ENCODE measurements at places on chromosomes 1 and 21.

DNA sequence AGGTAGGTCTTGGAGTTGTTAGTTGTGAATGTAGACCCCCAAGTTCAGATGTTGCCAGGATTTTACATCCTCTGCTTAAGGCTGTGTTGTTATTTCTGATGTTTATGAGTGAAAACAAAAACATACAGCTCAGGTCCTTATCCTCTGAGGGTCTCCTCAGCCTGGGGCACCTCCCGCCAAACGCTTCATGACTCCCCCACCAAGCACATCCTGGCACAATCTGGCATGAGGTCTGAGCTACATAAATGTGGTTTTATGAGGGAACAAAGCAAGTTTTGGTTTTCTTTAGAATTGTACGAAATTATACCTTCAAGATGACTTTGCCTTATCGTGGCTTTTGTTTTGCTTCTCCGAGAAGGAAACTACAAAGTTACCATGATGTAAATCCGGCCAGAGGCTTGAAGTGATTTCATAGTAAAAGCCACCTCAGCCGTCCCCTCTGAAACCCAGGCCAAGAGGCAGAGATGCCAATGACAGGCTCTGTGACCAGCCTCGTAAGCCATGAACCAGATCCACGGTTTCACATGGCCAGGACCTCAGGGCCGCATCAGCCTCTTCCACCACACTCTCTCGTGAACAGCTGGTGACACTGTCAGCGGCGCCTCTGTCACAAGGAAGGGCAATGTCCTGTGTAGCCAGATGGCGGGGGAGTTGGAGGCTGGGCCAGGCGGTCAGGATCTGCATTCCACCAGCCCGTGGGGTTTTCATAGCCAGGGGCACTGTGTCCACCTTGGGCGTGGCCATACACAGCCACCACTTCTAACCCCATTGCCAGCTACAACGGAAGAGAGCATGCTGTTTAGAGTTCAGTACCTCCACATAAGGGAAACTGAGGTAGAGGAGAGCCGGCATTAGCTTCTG is 199.4 kb downstream of the KIF26B start:
- no peak for DNase-seq

DNA sequence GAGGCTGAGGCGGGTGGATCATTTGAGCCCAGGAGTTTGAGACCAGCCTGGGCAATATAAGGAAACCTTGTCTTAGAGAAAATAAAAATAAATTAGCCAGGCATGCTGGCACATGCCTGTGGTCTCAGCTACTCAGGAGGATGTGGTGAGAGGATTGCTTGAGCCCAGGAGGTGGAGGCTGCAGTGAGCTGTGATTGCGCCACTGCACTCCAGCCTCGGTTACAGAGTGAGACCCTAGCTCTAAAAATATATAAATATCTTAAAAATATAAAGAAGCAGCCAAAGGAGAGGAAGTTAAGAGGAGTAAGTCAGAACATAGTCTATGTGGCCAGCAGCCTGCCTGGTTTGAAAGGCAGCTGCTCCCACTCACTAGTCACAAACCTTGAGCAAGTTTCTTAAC is 4.5 kb upstream of the IL10RB start:
- DNase-seq = no peak

DNA sequence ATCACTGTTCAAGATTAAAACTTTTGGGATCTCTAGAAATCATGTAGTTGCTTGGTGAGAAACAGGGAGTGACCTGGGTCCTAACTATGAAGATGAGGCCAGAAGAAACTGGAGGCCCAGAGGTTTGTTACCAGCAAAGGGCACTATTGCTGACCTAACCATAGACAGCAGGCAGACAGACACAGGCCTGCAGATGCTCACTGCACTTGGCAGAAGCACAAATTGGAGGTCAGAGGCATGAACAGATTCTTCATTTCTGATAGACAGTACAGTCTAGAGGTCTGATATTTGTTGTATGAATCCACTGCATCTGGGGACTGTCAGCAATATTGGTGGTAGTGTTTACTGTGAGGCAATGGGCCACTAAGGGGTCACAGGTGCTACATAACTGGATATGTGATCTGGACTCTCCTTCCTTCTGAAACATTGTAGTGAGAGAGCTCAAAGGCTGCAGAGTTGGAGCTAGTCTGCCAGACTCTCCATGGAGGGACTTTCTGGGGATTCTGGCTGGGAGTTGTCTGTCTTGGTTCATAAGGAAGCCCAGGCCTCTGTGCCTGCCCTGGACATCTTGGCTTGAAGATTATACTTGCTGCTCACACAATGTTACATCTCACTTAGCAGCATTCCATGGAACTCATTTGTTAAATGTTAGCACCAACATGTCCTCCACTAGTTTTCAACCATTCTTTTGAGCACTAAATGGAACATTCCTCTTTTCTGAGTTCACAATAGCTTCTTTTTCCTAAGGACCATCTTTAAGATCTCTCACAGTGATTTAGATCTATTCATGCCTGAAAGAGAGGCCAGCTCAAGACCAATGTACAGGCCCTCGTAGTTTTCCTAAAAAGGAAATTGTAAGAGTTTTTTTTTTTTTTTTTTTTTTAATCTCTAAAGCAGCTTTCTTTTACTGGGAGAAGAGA is 26.9 kb upstream of the CCN1 start:
- no peak for DNase-seq

GRCh38 chr1:158445376-158445775 is 16.3 kb upstream of the OR10K1 start:
- no peak for DNase-seq

- no peak for DNase-seq
Measured at GRCh38 chr1:212651521-212651920, 43.0 kb downstream of the ATF3 start.

- DNase-seq = no peak
Measured at GRCh38 chr1:162571696-162572095, 10.2 kb downstream of the UAP1 start.

GRCh38 chr1:234330843-234331215 is 42.4 kb upstream of the COA6 start:
- no peak for DNase-seq

GRCh38 chr1:156260896-156261295 is 13.0 kb upstream of the PAQR6 start:
- no peak for DNase-seq

DNA sequence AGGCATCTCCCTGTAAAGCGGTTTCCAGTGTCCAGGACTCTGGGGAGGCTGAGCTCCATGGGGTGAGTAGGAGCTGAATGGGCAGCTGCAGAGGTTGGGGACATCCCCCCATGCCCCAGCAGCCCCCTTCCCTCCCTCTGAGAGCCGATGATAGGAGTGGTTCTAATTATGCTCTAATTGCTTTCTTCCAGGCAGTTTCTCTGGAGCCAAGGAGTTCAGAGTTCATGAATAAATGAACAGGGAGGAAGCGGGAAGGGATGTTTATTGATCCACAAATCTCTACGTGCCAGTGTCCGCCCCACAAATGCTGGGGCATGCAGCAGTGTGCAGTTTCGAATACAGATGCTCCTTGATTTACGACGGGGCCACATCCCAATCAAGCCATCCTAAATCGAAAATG is 15.6 kb downstream of the NKAIN1 start:
- DNase-seq = no peak

DNA sequence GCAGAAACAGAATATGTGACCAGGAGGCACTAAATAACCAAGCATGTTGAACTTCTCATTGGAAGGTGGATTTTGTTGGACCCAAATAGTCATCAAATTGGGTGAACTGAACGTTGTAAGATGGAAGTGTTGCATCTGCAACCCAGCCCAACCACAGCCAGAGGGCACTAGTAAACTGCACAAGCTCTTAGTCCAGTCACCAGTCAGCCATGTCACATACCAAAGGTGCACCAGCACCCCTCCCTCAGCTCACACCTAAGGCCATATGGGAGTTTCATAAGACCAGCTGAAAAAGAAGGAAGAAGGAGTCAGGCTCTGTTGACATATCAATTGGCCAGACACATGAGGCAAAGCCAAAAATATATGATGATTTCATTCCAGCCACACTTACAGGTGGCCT is 481.7 kb upstream of the NR5A2 start:
- no peak for DNase-seq

DNA sequence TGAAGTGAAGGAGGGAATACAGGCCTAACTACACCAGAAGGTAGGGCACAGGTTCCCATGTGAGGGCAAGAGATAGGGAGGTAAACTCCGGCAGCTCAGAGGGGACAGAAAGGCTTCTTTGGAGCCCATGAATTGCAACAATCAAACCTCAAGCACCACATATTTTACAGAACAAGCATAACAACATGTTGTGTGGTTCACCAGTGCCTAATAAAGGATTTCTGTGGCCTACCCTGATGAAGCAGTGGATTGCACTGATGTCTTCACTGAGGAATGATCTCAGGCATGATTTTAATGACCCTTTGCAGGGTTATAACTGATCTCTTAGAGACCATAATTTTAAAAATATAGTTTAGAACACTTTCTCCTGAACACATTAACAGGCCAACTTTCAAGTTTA is 77.4 kb downstream of the RUNX1 start:
- no peak for DNase-seq

GRCh38 chr1:18597160-18598042 is 33.2 kb upstream of the PAX7 start:
- peak; percentile 47 for DNase-seq

DNA sequence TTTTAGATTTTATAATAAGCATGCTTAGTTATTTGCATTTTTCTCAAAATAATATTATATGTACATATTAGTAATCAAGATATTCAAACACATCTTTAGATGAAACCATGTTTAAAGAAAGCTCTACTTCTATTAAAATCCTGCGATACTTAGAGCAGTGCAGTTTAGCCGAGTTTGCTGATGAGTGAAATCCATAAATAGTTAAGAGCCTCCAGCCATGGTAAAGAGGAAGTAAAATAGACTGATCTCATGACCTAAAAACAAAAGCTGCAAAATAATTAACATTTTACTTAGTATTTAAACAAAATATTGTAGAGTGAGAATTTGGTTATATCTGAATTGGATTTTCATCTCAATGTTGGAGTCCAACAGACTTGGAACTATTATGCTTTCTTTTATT is 147.4 kb upstream of the NRIP1 start:
- no peak for DNase-seq
